ENCODE measurements at places on chromosomes 12 and 14.

DNA sequence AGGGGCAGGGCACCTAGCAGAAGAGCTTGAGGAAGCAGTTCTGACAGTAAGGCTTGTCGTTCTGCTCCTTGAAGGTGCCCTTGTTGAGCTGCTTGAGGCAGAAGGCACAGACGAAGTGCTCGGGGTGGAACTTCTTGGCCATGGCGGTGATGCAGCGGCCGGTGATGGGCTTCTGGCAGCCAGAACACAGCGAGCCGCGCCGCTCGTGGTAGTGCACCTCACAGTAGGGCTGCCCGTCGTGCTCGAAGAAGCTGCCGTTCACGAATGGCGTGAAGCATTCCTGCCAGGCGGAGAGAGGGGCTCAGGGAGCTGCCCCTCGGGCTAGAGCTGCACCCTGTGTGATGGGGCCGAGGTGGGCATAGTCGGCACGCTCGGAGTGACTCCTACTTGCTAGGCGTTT is 11.4 kb upstream of the RPLP0 start:
- DNase-seq, result no peak

GRCh38 chr12:89135976-89136634 is 216.2 kb downstream of the DUSP6 start:
- no peak for DNase-seq

DNA sequence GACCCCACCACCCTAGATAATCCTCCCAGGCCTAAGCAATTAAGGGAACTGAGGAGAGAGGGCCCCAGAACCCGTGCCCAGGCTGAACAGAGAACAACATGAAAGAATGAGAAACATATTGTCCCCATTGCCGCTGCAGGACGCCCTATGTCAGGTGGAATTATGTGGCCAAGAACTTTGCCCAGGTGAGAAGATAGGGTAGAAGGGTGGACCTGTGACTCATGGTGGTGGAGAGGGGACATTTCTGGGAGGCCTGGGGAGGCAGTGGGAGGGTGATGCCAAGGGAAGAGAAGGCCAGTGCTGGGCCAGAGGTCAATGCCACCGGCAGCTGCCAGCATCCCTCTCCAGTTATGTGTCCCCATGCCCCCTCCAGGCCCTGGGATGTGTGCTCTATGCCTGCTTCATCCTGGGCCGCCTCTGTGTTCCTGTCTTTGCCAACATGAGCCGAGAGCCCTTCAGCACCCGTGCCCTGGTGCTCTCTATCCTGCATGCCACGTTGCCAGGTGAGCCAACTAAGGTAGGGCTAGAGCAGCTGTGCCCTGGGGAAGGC is 15.5 kb downstream of the SOAT2 start:
- DNase-seq, result no peak

- DNase-seq, result no peak
These were observed 256.8 kb downstream of the PCNX1 start for GRCh38 chr14:71163842-71164629.

DNA sequence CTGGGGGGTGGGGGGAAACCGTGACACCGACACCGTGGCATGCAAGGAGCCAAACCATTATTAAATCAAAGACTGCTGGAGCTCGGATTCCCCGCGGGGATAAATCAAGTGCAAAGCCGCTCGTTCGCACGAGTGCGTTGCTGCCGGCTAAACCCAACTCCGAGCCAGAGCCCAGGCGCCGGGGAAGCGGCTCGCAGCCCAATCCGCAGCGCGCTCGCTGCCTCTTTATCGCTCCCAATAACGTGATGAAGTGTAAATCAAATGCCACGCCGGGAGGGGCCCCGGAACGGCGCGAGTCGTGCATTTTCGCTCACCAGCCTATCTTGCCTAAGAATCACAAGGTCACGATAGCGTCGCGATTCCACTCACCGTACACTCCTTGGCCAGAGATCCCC is 1.3 kb downstream of the MDGA2 start:
- no peak for DNase-seq

- no peak for DNase-seq
These were observed 136.0 kb downstream of the KSR2 start for GRCh38 chr12:117832459-117833457.

GRCh38 chr12:124078800-124079199 is 105.8 kb downstream of the ZNF664 start:
- no peak for DNase-seq

DNA sequence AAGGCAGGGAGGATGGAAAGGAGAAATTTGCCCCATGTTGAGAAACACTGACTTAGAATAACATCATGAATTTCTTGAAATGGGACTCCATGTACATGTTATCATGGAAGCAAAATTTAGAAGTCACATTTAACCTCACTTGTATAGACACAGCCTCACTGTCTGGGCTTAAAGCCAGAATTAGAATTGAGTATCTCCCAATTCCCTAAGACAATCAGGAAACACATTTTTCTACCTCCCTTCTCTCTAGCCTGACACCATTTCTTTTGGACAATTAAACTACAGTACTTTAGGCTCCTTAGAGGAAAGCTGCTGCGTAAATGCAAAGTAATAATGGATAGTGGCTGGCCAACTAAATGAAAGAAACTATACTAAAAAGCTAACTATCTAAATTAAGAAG is 795.5 kb downstream of the C12orf50 start:
- no peak for DNase-seq

DNA sequence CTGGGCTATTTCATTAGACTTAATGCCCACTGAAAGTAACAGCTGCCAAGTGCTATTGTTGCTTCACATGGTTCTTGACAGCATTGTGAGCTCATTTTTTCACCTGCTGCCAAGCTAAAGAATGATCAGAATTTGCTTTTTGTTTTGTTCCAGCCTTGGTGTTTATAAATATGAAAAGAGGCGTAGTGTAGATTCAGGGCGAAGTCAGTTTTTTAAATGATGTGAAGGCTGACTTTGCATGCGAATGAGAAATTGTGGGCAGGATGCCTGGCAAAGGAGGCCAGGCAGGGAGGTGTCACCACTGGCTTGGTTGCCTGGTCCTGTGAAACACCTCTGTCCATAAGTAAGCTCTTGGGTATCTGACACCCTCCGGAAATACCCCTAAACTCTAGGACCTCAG is 93.3 kb upstream of the NAP1L1 start:
- no peak for DNase-seq

- DNase-seq, result no peak
These were observed 67.8 kb upstream of the NAP1L1 start for GRCh38 chr12:76152181-76152807.

- no peak for DNase-seq
These were observed 521.2 kb downstream of the MED13L start for GRCh38 chr12:115756271-115756670.

- no peak for DNase-seq
These were observed 472.3 kb downstream of the GLT1D1 start for GRCh38 chr12:129325566-129325965.

- no peak for DNase-seq
These were observed 74.8 kb upstream of the FOXN3 start for GRCh38 chr14:89491711-89492381.

DNA sequence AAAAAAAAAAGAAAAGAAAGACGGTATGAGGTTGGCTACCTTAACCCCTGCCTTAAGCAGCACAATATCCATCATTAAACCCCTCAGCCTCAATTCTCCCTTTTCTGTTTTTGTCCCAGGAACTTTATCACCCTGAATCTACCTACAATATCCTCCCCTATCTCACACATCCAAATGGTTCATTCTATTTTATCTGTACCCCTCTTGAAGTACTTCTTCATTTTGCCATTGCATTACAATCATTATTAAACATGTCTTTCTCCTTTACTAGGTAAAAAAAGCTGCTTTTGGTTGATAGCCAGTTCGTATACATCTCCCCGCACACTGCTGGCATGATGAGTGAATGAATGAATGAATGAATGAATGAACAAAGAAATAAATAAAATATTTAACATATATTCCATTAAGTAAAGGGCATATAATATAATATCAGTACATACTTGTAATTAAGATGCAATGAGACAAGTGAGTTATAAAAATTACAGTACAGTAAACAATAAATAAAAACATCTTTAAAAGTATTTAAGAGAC is 364 bp upstream of the GPR65 start:
- no peak for DNase-seq

DNA sequence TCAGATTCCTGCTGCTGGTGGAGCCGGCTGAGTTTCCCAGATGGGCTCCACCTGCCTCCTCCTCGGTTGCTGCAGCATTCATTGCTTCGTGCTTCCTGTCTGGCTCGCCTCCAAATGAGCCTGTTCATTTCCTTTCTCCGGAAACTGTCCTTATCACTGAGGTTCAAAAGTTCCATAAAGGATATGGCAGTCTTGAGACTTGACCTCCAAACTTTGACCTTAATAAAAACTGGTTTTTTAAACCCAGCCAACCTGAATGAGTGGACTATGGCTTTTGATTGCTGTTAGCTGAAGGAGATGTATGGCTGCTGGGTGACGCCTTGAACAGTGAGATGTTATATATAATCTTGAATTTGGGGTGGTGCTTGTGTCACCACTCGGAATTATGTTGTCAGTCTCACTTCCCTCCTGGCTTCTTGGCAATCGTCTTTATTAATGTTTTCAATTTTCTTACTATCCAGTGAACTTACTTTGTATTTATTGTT is 62.7 kb downstream of the RASSF3 start:
- no peak for DNase-seq
